CD4-positive, alpha-beta T cell (primary cell): ENCODE measurements at places on chromosomes 2 and 18. TPM values are rescaled to one million over a fixed set of nuclear protein-coding genes. Genes with fewer than 3 reads are reported as not detected.

The ASB18 gene
- not detected for total RNA-seq

The DSG2 gene
- 0.11 TPM for total RNA-seq

The NAT8 gene
- not detected for total RNA-seq

The ITGB1BP1 gene
- 24.4 TPM for total RNA-seq

The POTEI gene
- total RNA-seq: not detected

DNA sequence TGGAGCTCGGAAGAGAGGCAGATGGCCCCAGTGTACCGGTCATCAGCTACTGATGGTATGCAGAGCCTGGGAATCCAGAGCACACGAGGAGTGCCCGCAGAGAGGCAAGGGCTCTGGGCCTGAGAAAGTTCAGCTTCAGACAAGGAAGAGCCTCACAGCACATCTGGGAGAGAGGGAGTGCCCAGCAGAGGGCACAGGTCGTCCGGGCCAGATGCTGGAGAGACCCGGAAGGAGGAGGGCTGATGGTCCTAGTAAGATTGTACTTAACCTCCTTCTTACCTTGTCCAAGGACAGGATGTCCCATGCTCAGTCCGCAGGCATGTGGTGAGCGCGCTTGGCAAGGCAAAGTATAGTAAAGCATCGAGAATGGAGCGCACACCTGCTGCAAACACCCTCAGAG is 24.4 kb upstream of the CHMP1B start:
- H3K4me3 ChIP-seq: no peak overlapping the region
- no peak for DNase-seq
- no peaks in the 10 kb centered on the region for H3K36me3 ChIP-seq
- no peak overlapping the region for H3K27ac ChIP-seq

The CLIP4 gene
- 36.8 TPM for total RNA-seq

DNA sequence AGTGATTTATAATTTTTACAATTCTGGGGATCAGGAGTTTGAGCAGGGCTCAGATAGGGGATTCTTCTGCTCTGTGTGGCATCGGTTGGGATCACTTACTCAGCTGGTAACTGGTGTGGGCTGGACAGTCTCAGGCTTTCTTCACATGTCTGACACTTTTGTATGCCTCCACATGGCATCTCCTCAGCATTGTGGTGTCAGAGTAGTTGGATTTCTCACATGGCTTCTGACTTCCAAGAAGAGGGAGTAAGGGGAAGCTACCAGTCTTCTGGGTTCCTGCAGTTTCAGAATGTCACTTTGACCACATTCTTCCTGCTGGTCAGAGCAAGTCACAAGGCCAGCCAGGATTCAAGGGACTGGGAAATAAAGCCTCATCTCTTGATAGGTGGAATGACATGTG is 55.6 kb downstream of the NCOA1 start:
- H3K27ac ChIP-seq: no peak overlapping the region
- H3K4me1 ChIP-seq: peaks cover 5% of the 10 kb centered on the region
- no peaks in the 10 kb centered on the region for H3K36me3 ChIP-seq
- no peak overlapping the region for H3K4me3 ChIP-seq

DNA sequence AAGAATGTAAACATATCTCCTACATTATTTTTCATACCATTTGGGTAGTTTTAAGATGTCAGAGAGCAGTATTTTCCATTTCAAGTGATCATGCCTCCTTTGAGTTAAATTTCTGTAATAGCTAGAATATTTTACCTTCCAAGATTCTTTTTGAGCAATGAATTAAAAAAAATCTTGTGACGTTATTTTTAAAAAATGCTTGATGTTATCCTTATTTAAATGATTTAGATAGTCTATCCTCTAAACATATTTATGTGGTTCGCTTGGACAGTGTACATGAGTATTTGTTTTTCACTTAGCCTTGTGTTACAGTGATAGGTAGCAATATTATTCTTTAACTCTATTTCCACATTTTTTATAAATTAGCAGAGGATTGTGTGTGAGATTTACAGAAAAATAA is 639.2 kb upstream of the CDH2 start:
- no peak overlapping the region for H3K4me3 ChIP-seq
- no peak for DNase-seq
- no peaks in the 10 kb centered on the region for H3K27me3 ChIP-seq
- H3K4me1 ChIP-seq: no peaks in the 10 kb centered on the region
- H3K27ac ChIP-seq: no peak overlapping the region
- H3K36me3 ChIP-seq: no peaks in the 10 kb centered on the region

DNA sequence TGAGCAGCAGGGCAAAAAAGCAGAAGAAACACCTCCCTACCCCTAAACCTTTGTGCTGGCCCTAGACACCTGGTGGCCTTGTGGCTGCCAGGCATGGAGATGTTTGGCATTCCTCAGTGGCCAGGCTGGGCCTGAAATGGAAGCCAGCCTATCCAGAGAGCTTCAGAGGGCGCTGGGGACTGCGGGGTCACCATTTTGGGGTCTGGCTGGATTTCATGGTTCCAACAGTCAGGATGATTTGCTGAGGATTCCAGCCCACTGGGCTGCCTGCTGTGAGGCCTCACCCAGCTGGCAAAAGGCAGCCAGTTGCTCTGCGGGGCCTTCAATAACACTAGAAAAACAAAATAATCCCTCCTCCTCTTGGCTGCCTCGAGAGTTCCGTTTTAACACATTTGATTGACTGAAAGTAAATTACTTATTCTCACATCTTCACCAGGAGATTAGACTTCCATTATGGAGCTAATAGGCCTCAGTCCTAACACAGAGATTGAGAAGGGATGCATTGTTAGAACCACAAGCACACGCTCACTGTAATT is 154.1 kb downstream of the EN1 start:
- no peaks in the 10 kb centered on the region for H3K36me3 ChIP-seq
- no peaks in the 10 kb centered on the region for H3K4me1 ChIP-seq
- H3K27me3 ChIP-seq: no peaks in the 10 kb centered on the region
- no peak overlapping the region for H3K4me3 ChIP-seq

The IL36RN gene
- not detected for total RNA-seq

The ZNF892 gene
- total RNA-seq: 0.82 TPM

The MAPK4 gene
- total RNA-seq: not detected

DNA sequence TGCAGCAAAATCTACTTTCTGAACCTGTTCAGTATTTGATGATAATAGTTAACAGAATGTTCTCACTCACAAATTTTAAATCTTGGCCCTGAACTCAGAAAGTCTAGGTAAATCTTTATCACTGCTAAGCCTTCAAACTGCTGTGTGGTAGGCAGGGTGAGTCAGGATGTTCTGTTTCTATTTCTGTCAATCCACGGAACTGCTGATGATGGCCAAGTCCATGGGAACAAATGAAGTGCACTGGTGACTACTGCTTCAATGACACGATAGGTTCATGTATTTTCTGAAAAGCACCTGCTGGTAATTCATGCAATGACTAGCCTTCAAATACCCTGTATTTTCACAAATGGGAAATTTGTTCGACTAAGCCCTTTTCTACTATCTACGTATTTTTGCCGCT is 14.2 kb downstream of the NIFK start:
- no peak overlapping the region for H3K4me3 ChIP-seq
- peaks cover 8% of the 10 kb centered on the region for H3K4me1 ChIP-seq
- H3K27me3 ChIP-seq: no peaks in the 10 kb centered on the region
- H3K27ac ChIP-seq: no peak overlapping the region

DNA sequence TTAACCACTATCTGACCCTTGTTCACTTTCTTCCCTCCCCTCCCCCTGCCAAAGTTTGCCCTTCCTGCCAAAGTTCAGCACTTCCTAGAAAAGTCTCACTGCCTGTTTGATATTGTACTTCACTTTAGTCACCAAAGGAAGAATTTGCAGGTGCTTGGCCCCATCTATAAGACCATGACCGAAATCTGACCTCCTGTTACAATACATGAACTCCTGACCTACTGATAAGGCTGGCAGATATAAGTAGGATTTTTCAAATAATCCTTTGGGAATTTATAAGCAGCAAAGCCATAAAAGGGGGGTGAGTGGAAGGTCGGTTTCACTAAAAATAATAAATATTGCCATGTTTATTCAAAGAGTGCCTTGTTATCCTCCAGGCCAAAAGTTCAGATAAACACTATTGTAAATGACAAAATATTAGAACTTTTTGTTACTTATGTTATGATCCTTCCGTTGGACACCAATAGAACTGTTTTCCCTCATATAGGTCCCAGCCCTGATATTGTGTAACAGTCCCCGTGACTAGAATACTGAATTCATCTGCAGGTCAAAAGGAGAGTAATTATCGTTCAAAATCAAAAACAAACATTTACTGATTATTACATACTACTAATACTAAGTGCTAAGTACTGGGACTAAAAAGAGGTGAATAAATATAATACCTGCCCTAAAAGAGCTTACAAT is 277.6 kb downstream of the EXOC6B start:
- no peak overlapping the region for H3K4me3 ChIP-seq
- H3K36me3 ChIP-seq: no peaks in the 10 kb centered on the region
- H3K4me1 ChIP-seq: no peaks in the 10 kb centered on the region
- no peak overlapping the region for H3K27ac ChIP-seq
- DNase-seq: no peak

The MRPL30 gene
- 9.5 TPM for total RNA-seq

DNA sequence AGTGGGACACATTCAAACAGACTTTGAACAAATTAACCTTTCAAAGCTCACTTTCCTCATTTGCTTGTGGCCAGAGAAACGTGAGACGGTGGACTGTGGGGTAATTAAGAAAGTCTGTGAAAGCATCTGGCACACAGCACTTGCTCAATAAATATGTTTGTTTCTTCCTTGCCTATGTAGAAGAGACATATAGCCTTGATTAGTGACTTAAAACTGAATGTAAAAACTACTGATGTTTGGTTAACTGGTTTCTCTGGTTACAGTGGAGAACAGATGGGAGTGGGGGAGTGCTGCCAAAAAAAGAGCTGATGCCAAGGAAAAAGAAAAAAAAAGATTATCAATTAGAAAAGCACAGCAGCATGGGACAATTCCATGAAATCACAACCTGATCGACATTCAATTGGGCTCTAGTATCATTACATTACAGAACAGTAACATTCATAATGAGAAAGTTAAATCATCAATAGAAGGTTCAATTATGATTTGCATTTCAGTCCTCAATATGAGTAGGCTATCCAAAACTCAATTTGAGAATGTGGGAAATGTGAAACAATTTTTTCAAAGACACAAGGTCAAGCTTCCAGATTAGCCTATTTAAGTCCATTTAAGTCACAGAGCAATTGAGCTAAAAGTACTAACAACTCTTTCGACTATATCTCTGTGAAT is 14.7 kb downstream of the CUL3 start:
- H3K4me1 ChIP-seq: peaks cover 26% of the 10 kb centered on the region
- no peak overlapping the region for H3K27ac ChIP-seq
- no peak overlapping the region for H3K4me3 ChIP-seq
- peaks cover 6% of the 10 kb centered on the region for H3K36me3 ChIP-seq
- no peak for DNase-seq

GRCh38 chr2:208315081-208315788 is 49.2 kb downstream of the PIKFYVE start:
- no peaks in the 10 kb centered on the region for H3K4me1 ChIP-seq
- H3K27ac ChIP-seq: no peak overlapping the region
- no peak for DNase-seq

The LRRTM1 gene
- not detected for total RNA-seq

GRCh38 chr2:105134081-105134480 is 96.2 kb downstream of the MRPS9 start:
- no peak overlapping the region for H3K4me3 ChIP-seq
- no peak for DNase-seq
- peaks cover 2% of the 10 kb centered on the region for H3K27me3 ChIP-seq

The TP53I3 gene
- 0.20 TPM for total RNA-seq

The SPATA3 gene
- not detected for total RNA-seq

The TMEM198 gene
- 0.91 TPM for total RNA-seq

The HDHD2 gene
- total RNA-seq: 8.9 TPM

The ESPNL gene
- total RNA-seq: not detected

GRCh38 chr2:70746094-70746974 is 21.7 kb downstream of the ADD2 start:
- no peak overlapping the region for H3K4me3 ChIP-seq
- no peak for DNase-seq
- no peaks in the 10 kb centered on the region for H3K4me1 ChIP-seq
- H3K27ac ChIP-seq: no peak overlapping the region

The DPYSL5 gene
- not detected for total RNA-seq

DNA sequence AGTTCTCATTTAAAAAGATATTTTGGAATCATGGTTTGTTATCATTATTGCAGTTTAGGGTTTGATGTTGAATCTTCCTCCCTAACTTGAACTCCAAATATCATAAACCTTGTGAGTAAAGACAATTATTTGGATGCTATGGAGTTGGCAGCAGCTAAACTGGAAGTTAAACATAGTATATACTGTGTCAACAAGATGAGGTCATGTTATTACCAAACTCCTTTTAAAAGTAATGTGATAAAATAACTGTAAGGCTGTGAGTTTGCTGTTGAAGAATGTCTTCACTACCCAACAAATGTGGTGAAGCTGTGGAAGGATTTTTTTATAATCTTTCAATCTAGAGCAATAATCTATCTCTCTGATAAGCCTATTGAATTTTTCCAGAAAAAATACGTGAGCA is 16.0 kb downstream of the DNAH6 start:
- H3K27ac ChIP-seq: no peak overlapping the region
- no peaks in the 10 kb centered on the region for H3K36me3 ChIP-seq
- H3K27me3 ChIP-seq: no peaks in the 10 kb centered on the region
- DNase-seq: no peak
- H3K4me3 ChIP-seq: no peak overlapping the region
- H3K4me1 ChIP-seq: no peaks in the 10 kb centered on the region

DNA sequence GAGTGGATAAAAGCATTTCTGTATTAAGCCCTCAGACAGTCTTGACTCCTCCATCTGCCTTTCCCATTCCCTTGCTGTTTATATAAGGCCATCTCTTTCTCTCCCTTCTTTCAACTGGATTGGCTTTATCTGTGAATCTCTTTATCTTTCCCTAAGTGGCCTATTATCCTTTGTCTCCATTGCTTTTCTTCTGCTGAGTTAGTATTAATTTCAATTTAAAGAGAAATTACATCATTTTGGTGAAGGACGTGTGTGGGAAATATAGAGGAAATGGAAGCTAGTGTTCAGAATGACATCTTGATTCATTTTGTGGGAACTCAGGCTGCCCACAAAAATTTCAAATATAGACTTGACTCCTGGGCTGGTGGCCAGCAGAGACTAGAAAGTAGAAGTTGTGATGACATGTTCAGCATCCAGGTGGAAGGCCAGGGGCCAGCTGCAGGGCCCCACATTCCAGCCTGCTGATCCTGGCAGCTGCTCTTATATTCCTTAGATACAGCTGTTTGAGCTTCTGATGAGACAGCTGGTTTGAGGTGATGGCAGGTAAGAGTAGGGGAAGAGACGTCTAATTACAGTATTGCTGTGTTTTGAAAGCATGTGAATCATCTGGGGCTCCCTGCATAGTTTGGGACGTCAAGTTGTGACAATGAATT is 52.3 kb downstream of the DIS3L2 start:
- peaks cover 30% of the 10 kb centered on the region for H3K36me3 ChIP-seq
- H3K4me1 ChIP-seq: no peaks in the 10 kb centered on the region
- H3K27me3 ChIP-seq: no peaks in the 10 kb centered on the region
- DNase-seq: no peak
- H3K27ac ChIP-seq: no peak overlapping the region
